ENCODE measurements at places on chromosomes 12 and 14.

GRCh38 chr14:41586237-41586636 is 20.4 kb upstream of the LRFN5 start:
- no peak for DNase-seq

DNA sequence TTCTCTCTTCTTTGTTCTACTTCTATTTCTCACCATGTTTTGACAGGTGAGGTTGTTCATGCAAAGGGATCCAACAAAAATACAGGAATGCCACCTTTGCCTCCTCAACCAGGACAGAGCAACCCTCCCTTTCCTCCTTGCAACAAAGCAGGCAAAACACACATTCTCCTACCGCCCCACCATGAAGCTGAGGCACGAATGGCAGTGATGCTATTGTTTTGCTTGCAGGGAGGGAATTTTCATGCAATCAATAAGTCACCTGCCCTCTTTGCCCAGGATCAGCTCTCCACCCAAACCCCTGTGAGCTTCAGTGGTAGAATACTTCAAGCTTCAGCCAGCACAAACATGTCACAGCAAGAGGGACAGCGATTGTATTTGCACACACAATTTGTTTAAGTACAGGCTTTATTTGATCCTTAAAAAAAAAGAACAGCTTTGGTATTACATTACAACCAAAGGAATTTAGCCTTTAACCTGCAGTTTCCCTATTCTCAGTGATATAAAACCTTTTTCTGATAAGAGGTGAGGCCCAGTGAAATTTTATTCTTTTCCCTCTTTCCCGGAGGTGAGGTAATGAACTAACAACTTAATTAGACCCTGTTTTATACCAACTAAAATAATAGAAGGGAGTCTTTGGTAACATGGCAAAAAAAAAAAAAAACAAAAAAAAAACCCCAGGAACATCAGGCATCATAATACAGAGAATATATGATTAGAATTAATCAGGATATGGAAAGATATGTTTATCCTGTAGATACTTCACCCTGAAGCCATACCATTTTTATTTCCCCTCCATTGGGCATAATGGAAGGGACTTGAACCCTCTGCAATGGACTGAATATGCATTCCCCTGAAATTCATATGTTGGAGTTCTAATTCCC is 87.0 kb upstream of the EEA1 start:
- DNase-seq = no peak

DNA sequence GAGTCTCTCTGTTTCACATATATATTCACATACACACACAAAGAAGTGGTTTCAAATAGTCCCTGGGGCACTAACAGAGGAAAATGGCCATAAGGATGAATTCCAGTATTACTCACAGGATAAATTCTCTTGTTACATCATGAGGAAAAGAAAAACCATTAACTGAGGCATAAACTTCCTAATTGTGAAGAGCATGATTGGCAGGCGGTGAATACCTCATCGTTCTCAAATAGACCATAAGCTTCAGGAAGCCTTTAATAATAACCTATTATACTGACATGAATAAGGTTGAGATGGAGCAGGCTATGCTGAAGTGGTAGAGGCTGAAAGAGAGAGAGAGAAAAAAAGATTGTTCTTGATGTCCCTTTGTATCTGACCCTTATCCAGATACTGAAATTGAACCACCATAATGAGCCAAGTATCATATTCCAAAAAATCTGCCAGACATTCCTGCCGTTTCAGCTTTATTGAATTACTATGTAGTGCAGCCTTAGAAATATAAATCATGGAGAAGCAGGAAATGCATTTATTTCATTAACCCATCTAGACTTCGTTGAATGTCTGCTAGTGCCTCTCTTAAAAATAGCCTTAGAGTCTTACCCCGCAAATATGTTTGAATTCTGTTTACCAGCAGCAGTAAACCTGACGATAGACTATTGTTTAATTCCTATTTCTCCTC is 86.8 kb downstream of the NUAK1 start:
- no peak for DNase-seq

DNA sequence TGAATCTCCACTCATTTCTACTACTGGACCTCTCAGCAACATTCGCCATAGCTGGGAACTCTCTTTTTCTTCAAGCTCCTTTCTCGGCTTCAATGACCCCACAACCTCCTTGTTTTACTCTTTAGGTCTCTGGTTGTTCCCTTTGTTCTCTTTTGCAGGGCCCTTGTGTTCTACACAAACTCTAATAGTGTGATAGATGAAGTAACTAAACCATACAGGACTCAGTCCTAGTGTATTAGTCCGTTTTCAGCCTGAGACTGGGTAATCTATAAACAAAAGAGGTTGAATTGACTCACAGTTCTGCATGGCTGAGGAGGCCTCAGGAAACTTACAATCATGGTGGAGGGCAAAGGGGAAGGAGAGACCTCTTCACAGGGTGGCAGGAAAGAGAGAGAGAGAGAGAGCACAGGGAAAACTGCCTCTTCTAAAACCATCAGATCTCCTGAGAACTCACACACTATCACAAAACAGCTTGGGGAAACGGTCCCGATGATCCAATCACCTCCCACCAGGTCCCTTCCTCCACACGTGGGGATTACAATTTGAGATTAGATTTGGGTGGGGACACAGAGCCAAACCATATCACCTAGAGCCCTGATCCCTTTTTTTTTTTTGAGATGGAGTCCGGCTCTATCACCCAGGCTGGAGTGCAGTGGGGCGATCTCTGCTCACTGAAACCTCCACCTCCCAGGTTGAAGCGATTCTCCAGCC is 32.0 kb upstream of the WNK1 start:
- no peak for DNase-seq

DNA sequence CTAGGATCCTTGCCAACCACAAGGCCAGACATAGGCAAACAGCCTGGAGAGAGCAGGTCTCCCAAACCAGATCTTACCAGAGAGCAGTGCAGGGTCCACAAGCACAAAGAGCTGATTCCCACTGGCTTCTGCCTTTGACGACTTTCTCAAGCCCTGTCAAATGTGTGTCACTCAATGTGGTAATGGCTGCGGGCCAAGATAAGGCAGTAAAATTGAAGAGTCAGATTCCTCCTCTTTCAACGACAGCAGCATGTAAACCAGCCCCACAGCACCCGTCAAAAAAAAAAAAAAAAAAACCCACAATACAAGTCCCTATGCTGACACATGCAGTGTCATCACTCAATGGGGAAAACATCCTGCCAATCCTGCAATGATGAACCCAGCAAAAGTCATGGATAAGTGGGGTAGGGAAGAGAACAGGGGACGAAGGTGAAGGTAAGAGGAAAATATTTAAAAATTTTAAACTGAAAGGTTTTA is at the start of gene STON2:
TSS of gene STON2 (minus strand) at position 123 of the 477 bp plus-strand sequence. CDS start 1,942 bp downstream, outside the sequence.
- peak; percentile 50 for DNase-seq

- no peak for DNase-seq
Measured at GRCh38 chr14:35760143-35760542, 49.0 kb downstream of the RALGAPA1 start.

GRCh38 chr12:23944067-23944466 is 5.4 kb downstream of the SOX5 start:
- no peak for DNase-seq
